ENCODE measurements at places on chromosomes 2 and 18.

DNA sequence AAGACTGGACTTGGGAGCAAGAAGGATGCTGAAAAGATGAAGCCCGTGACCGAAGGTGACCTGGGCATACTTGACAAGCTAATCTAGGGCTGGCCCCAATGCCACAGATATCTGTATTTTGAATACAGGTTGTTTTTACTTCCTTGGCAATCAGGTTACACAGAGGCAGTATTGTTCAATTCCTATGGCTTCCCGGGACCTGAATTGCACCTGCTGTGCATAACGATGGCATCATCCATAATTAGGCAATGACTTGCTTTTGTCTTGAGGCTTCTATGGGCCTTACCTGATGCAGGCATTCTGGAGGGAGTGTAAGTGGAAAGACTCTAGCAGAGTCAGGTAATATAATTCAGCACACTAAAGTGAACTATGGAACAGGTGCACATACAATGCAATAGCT, 60.6 kb upstream of the CUL3 start:
- no peak for DNase-seq

GRCh38 chr18:68406761-68407160, 308.1 kb downstream of the TMX3 start:
- no peak for DNase-seq

DNA sequence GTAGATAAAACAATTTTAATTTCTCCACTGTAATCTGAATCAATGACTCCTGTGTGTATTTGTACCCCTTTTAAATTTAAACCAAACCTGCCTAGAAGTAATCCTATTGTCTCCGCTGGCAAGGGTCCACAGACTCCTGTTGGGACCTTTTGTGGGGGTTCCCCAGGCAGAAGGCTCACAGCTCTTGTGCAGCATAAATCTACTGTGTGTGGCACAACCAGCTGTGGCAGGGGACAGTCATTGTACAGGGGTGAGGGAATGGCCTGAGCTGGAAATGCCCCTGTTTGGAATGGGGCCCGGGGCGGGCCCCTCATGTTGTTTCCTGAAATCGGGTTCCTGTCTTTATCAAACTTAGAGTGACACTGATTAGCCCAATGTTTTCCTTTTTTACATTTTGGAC, 318.2 kb upstream of the FAM98A start:
- no peak for DNase-seq

- no peak for DNase-seq
Observed at GRCh38 chr18:76497021-76497420, 2.0 kb upstream of the ZNF516 start.

DNA sequence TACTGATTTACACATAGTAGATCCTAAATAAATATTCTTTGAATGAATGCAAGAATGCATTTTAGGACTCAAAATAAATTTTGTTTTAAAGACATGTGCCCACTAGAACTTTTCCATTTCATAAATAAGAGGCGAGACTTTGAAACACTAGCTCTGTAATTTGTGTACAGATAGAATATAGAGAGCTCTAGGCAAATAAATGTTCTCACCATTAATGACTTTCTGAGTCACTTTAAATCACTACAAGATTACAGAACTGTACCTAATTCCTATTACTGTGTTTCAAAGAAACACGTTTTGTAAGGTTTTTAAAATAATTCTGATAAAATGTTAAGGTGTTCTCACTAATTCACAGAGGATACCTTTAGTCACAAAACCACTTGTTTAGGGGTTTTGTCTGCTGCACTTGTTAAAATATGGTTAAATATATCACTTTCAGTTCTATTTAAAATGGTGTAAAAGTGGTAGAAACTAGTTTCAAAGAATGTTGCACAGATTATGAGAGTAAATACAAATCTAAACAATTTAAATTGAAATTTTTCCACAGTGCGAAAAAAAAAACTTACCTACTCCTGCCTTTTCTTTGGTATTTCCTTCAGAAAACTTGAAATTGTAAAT, 158.7 kb upstream of the ZC3H15 start:
- no peak for DNase-seq

Measured in CD8-positive, alpha-beta T cell (primary cell).